ENCODE measurements at places on chromosomes 3 and 15.

DNA sequence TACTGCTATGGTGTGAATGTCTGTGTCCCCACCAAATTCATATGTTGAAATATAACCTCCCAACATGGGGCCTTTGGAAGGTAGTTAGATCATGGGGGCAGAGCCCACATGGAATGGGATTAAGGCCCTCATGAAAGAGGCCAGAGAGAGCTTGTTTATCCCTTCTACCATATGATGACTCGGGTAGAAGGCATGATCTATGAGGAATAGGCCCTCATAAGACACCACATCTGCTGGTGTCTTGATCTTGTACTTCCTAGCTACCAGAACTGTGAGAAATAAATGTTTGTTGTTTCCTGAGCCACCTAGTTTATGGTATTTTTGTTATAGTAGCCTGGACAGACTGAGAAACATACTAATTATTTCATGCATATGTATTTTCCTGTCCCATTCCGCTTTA is 51.9 kb downstream of the WWTR1 start:
- DNase-seq: no peak

- no peak for DNase-seq
Measured at GRCh38 chr3:18580268-18580667, 155.1 kb upstream of the SATB1 start.

DNA sequence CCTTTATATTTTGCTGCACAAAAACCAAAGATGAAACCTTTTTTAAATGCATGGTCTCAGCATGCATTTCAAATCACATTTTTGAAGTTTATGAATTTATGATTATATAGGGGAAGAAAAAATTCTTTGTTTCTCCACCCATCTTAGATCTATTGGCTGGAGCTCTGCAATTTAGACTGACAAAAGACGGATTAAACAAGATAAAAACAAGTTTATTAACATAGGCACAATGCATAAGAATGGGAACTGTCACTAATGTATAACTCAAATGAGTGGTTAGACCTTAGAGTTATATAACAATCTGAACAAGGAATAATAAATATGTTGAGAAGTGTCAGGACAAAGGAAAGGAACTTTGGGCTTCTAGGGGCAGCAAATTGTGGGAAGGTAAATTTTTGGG is 132.5 kb downstream of the SERPINI1 start:
- no peak for DNase-seq

DNA sequence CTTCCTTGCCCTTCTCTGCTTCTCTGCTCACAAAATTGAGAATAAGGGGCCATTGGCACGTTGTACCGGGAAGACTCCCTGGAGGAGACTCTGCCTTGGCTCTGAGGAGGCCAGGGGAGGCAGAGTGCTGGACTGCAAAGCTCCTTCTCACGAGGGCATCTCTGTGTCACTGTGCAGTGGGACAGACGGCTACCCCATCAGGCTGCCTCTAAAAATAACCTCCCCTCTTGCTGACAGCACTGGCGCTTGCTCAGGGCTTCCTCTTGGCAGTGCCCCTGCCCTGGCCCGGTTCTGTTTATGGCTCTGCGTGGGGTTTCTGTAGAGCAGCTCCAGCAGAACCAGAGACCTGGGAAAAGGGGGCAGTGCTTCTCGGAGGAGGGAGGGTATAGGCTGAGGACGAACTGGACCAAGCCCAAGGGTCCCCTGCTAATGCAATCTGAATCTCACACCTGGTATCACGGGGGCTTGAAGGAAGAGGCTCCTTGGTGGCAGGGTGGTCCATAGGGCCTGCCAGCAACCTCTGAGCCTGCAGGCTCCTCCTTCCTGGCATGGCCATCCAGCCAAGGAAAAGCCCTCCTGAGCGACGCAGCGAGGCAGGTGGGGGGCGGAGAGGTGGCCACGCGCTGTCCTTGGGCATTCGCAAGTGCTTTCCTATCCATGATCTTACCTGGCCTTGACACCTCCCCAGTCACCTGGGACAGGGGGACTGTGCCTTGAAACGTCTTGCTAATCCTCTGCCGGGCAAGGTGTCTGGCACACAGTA is 63.3 kb upstream of the TLE3 start:
- DNase-seq: no peak

DNA sequence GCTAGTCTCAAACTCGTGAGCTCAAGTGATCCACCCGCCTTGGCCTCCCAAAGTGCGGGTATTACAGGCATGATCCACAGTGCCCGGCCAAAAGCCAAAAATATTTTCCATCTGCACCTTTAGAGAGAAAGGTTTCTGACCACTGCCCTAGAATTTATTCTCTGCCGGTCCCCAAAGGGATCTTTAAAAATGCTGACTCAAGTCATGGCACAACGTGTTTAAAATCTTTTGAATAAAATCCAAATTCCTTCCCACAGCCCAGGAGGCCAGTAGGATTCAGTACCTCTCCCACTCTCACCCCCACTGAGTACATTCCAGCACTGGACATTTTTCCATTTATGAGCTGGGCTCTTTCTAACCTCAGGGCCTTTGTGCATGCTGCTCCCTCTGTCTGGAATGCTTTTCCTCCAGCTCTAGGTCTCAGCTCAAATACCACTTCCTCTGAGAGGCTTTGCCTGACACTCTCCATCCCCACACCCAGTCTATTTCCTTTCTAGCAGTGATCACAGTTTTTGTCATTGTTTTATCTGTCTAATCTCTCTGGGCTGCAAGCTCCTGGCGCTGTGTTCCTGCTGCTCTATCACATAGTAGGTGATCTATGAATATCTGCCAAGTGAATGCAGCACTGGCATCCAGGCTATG is 502.9 kb downstream of the SHQ1 start:
- DNase-seq: no peak

DNA sequence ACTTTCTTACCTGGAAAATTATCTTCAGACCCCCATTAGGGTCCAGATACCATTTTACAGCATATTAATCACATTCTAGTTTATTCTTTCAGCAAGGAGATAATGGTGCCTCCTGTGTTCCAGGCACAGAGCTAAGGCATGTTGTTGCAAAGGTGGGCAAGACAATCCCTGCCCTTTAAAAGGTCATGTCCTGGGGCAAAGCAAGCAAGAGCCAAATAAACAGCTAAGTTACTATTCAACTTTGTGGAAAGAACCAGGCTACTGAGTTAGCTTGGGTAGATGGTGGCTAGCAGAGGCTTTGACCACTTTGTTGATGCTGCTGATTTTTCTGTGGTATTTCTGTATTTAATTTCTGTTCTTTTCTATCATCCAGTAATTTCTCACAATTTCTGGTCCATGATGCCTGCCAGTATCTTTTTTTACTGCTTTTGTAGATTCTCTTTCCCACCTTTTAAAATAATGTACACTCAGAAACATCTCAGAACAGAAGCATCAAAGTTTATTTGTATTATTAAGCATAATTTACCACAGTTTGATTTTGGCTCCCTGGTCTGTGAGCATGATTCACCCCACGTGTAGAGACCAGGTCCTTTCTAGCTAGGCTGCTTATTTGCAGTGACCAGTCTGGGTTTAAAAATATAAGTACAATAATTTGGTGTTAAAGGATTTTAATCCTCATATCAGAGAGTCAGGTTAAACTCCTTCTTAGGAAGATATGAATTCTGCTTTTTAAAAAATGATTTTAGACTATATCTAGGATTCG is 71.5 kb downstream of the LRRC28 start:
- DNase-seq: no peak
